ENCODE measurements at places on chromosomes 16 and 17. TPM values are rescaled to one million over a fixed set of nuclear protein-coding genes. Genes with fewer than 3 reads are reported as not detected.

GRCh38 chr17:6926667-6927066, 69.2 kb upstream of the ALOX12 start:
- no peak for DNase-seq

FUS gene
- 34.4 TPM for total RNA-seq

GH1 gene
- total RNA-seq: not detected

SOST gene
- not detected for total RNA-seq

GRCh38 chr17:72706396-72706981, 386.0 kb downstream of the SLC39A11 start:
- no peak for DNase-seq

GPR142 gene
- total RNA-seq: not detected

- DNase-seq: peak; percentile 50
These were observed 3.4 kb upstream of the ZNF385C start for GRCh38 chr17:42101513-42102292.
